Activated T-cell treated with anti-CD3 and anti-CD28 coated beads, Interleukin-2, amount 50 U/mL, for 24 hours (primary cell): ENCODE measurements at places on chromosomes 1 and 21.

GRCh38 chr1:45621501-45621836 lies 2.4 kb downstream of the CCDC17 start:
- no peak overlapping the region for H3K4me3 ChIP-seq
- peaks cover 84% of the 10 kb centered on the region for H3K36me3 ChIP-seq
- H3K27me3 ChIP-seq = no peaks in the 10 kb centered on the region
- peaks cover 4% of the 10 kb centered on the region for H3K4me1 ChIP-seq
- peak overlapping the region; percentile 67 for H3K27ac ChIP-seq
- no peak for DNase-seq

DNA sequence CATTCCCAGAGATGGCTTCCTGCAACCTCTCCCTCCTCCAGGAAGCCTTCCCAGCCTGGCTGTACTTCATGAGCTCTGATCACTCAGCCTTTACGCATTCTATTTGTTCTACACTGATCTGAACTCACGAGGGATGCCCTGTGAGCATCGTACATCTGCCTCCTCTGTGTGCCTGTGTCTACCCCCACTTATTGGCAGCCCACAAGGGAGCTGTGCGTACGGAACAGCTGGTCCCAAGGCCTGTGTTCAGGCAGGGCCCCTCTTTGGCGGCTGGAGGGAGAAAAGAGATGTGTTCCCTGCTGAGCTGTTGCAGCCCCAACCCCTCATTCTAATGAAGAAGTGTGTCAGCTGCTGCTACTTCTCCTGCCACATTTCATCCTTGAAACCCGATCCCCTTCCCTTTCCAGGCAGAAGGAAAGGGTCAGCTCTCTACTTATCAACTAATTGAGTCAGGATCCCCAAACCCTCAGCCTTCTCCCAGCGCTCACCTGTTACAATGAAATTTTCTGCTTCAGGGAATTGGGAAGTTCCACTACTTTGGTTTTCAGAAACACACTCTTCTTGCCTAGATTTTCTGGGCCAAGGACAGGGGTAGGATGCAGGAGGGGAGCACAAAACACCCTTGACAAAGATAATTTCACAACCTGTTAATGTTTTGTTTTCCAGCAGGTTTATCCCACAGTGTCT lies 3.2 kb downstream of the INKA2 start:
- no peak for DNase-seq
- no peak overlapping the region for H3K4me3 ChIP-seq
- H3K36me3 ChIP-seq = no peaks in the 10 kb centered on the region

- DNase-seq = no peak
- peak overlapping the region; percentile 84 for H3K27ac ChIP-seq
- peaks cover 71% of the 10 kb centered on the region for H3K36me3 ChIP-seq
- H3K4me1 ChIP-seq = peaks cover 70% of the 10 kb centered on the region
- H3K4me3 ChIP-seq = no peak overlapping the region
Observed at GRCh38 chr1:154155251-154155650, 378 bp upstream of the NUP210L start.

- peaks cover 5% of the 10 kb centered on the region for H3K4me1 ChIP-seq
- H3K36me3 ChIP-seq = no peaks in the 10 kb centered on the region
- H3K27ac ChIP-seq = no peak overlapping the region
Observed at GRCh38 chr21:39523399-39523798, 71.6 kb downstream of the SH3BGR start.

GRCh38 chr1:10122926-10123325 lies 87.4 kb upstream of the KIF1B start:
- no peak overlapping the region for H3K4me3 ChIP-seq
- peaks cover 52% of the 10 kb centered on the region for H3K36me3 ChIP-seq
- DNase-seq = no peak
- H3K4me1 ChIP-seq = no peaks in the 10 kb centered on the region

DNA sequence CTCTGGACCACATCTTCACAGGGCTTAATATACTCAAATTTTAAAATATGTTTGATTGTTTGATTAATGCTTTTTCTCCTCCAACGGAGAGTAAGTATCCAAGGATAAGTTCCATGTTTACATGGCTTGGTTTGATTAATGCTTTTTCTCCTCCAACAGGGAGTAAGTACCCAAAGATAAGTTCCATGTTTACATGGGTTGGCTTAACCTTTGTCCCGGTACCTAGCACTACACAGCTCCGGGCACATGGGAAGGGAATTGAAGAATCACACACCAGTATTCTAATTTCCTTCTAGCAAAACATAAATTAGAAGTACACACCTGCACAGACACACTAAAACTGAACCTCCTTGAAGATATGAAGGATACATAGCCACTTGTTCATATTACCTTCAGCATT lies 77.5 kb downstream of the ARID4B start:
- peaks cover 37% of the 10 kb centered on the region for H3K4me1 ChIP-seq
- no peak overlapping the region for H3K4me3 ChIP-seq
- H3K36me3 ChIP-seq = peaks cover 51% of the 10 kb centered on the region
- DNase-seq = no peak
- H3K27ac ChIP-seq = no peak overlapping the region
- no peaks in the 10 kb centered on the region for H3K27me3 ChIP-seq

- peak overlapping the region; percentile 95 for H3K4me3 ChIP-seq
- H3K27me3 ChIP-seq = no peaks in the 10 kb centered on the region
- H3K36me3 ChIP-seq = peaks cover 57% of the 10 kb centered on the region
- H3K4me1 ChIP-seq = peaks cover 76% of the 10 kb centered on the region
- DNase-seq = no peak
Observed at GRCh38 chr1:19483691-19484090, 1.6 kb downstream of the CAPZB start.

DNA sequence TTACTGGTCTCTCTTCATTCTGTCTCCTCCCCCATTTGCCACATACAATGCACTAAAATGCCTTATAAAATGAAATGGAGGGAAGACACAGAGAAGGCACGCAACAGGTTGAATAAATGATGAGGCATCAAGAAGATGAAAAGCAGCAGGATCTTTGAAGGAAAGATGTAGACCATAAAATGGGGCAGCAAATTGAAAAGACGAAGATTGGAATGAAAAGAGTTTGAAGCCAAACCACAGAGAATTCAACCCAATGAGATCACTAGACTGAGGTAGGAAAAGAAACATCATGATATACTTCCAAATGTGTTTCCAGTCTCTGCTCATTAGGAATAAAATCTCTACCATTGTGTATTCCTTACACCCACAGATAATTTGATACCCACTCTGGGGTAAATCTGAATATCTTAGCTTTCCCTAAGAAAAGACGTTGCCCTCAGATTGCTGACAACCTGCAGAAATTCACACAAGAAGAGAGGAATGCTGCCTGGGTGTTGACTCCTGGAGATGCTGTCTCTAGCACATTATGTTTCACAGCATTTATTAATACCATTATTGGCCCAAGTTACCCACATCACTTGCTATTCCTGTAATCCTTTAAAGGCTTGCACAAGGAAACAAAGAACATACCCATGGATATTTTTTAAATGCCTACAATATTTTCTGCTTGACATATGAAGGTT lies 230.9 kb downstream of the LTN1 start:
- DNase-seq = no peak
- H3K27ac ChIP-seq = no peak overlapping the region
- no peak overlapping the region for H3K4me3 ChIP-seq
- H3K27me3 ChIP-seq = no peaks in the 10 kb centered on the region

DNA sequence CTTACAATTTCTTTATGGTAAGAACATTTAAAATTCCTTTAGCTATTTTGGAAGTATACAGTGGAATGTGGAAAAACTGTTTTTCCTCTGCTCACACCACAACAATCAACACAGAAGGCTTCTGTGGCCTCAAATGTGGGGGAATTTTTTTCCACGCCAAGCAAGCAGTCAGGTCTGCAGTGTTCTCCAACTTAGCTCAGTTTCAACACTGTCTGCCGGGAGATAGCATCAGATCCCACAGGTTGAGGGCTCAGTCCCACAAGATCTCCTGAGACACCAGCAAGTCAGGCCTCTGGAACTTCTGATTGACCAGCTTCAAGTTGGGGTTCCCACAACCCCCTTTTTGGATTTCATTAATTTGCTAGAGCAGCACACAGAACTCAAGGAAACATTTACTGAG lies 50.3 kb downstream of the PTBP2 start:
- peaks cover 71% of the 10 kb centered on the region for H3K36me3 ChIP-seq
- no peak for DNase-seq
- H3K4me1 ChIP-seq = peaks cover 2% of the 10 kb centered on the region
- H3K27ac ChIP-seq = no peak overlapping the region
- no peaks in the 10 kb centered on the region for H3K27me3 ChIP-seq
- no peak overlapping the region for H3K4me3 ChIP-seq

DNA sequence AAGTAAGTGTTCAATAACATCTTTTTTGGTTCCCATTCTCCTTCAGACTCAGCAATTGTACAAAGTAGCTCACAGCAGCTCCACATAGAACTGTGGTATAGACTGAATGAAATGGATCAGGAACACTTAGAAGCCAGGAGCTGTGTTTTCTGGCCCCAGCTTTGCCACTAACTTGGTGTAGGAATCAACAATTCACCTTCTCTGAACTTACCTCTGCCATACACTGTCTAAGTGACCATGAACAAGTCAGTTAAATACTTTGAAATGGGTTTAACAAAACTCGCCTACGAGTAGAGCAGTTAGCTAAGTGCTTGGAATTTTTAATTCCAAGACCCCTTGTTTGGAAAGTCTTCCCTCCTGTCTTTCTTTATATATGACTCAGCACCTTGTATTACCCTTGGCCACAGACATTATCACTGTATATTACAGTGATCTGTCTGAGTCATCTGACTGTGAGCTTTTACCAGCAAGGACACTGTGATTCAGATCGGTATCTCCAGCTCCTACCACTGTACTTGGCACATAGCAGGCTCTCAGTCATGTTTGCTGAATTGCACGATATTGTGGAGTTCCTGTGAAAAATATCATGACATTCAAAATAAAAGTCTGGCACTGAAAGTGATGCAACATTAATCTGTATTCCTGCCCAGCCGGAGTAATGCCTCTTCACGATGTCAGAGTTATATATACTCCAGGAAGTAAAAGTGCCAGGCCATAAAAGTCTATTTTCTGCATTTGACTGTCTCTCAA lies 101.7 kb upstream of the BEND5 start:
- H3K4me1 ChIP-seq = no peaks in the 10 kb centered on the region
- H3K4me3 ChIP-seq = no peak overlapping the region
- DNase-seq = no peak
- peaks cover 6% of the 10 kb centered on the region for H3K27me3 ChIP-seq
- H3K27ac ChIP-seq = no peak overlapping the region
- no peaks in the 10 kb centered on the region for H3K36me3 ChIP-seq

DNA sequence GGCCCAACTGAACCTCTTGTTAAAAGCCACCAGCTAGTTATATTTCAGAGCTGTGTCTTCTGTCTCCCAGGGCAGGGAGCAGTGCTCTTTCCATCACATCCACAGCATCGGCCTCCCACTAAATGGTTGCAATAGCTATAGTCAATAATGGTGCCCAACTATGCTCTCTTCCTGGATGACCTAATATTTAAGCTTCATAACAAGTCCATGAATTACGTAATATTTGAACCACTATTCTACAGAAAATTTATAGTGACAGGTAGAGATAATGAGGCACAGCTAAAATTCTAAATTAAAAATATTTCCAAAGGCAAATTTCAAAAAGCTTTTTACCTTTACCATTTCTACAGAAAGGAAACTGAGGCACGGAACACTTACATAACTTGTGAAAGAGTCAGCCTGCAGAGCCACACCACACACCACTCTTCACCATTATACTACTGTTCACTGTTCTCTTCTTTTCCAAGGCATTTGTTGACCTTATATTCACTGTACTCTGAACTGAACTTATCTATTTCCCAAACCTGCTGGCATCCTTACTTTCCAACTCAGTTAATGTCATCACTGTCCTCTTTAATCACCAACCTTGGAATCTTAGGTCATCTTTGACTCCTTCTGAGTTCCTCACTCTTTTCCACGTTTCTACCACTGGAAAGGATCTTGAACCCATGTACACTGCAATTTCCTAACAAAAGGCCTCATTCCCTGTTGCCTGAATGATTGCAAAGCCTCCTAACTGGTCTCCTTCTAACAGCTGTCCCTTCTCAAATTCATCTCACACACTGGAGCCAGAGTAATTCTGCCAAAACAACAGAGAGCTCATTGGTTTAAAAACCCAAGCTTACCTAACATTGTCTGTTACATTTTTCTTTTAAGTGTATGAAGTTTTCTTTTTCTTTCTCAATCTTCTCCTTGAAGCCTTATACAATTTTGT lies 85.5 kb downstream of the DDAH1 start:
- H3K4me1 ChIP-seq = no peaks in the 10 kb centered on the region
- DNase-seq = no peak
- H3K27me3 ChIP-seq = peaks cover 14% of the 10 kb centered on the region

GRCh38 chr1:15432324-15432723 lies 5.9 kb upstream of the CTRC start:
- no peak overlapping the region for H3K27ac ChIP-seq
- peaks cover 24% of the 10 kb centered on the region for H3K36me3 ChIP-seq
- no peaks in the 10 kb centered on the region for H3K4me1 ChIP-seq
- no peak overlapping the region for H3K4me3 ChIP-seq

DNA sequence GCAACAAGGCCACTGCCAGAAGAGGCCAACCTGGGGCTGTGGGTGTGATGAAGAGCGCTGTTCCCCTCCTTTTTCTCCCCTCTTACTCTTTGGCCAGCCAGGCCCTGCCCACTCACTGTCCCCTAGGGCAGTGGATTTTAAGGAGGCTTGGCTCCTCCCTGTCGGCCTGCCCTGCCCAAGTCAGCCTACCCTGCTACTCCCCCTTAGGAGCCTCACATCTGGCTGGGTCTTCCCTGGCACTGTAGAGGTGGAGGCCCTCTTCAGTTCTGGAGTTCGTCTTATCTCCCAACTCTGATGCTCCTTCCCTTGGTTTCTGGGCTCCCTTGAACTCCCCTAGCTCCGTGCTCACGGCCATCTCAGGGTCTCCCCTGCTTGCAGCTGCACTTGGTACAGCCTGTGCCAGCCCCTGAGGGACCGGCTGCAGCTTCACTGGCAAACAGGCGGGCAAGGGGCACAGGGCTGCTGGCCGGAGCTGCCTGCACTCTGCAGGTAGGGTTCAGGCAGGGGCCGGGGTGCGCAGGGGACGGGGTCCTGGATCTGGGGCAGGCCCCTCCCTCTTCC lies 4.0 kb downstream of the AMPD2 start:
- H3K4me3 ChIP-seq = peak overlapping the region; percentile 46
- H3K27me3 ChIP-seq = no peaks in the 10 kb centered on the region
- H3K4me1 ChIP-seq = peaks cover 49% of the 10 kb centered on the region
- H3K36me3 ChIP-seq = peaks cover 64% of the 10 kb centered on the region

GRCh38 chr1:7300893-7301663 lies 470.0 kb upstream of the VAMP3 start:
- H3K27me3 ChIP-seq = peaks cover 11% of the 10 kb centered on the region
- H3K36me3 ChIP-seq = no peaks in the 10 kb centered on the region
- H3K4me3 ChIP-seq = no peak overlapping the region
- no peak overlapping the region for H3K27ac ChIP-seq
